Activated T-helper 1 cell treated with anti-CD3 and anti-CD28 coated beads, Interleukin-12 subunit alpha, Interleukin-12 subunit beta, Interleukin-2, Interleukin-4 antibody, amounts not matched to agents 30 ng/mL and 10 ng/mL and 1 ng/mL, durations not matched to agents 14 hours and 24 hours and 36 hours (primary cell): ENCODE measurements at places on chromosomes 2 and 18. TPM values are rescaled to one million over a fixed set of nuclear protein-coding genes. Genes with fewer than 3 reads are reported as not detected.

PDE1A gene
- not detected in 2 replicates for total RNA-seq

EFEMP1 gene
- total RNA-seq, result not detected in 2 replicates

RTP5 gene
- not detected in 2 replicates for total RNA-seq

ASTL gene
- total RNA-seq, result 2.0 and 2.9 TPM in 2 replicates

MSH6 gene
- total RNA-seq, result 123 and 128 TPM in 2 replicates

MRO gene
- not detected in 2 replicates for total RNA-seq

PLEK gene
- total RNA-seq, result 3.2 TPM in 2 replicates

ALLC gene
- total RNA-seq, result not detected in 2 replicates

HAUS1 gene
- total RNA-seq, result 41.8 and 42.1 TPM in 2 replicates

POTEI gene
- total RNA-seq, result not detected in 2 replicates

LAMA1 gene
- not detected in 2 replicates for total RNA-seq

RAD51AP2 gene
- not detected in 2 replicates for total RNA-seq

FAP gene
- total RNA-seq, result not detected in 2 replicates

SLC25A52 gene
- not detected in 2 replicates for total RNA-seq

HPCAL1 gene
- 59.6 and 62.4 TPM in 2 replicates for total RNA-seq

REG3G gene
- total RNA-seq, result not detected in 2 replicates

CCDC85A gene
- total RNA-seq, result not detected in 2 replicates

TPRKB gene
- 41.5 and 42.7 TPM in 2 replicates for total RNA-seq

IL37 gene
- not detected in 2 replicates for total RNA-seq

LOXL3 gene
- 1.9 and 2.0 TPM in 2 replicates for total RNA-seq

REEP1 gene
- total RNA-seq, result 0.26 and 0.81 TPM in 2 replicates

SCN2A gene
- total RNA-seq, result not detected in 2 replicates
